ENCODE measurements at places on chromosomes 3 and 15.

- no peak for DNase-seq
These were observed 64.0 kb upstream of the DGKG start for GRCh38 chr3:186425788-186426730.

DNA sequence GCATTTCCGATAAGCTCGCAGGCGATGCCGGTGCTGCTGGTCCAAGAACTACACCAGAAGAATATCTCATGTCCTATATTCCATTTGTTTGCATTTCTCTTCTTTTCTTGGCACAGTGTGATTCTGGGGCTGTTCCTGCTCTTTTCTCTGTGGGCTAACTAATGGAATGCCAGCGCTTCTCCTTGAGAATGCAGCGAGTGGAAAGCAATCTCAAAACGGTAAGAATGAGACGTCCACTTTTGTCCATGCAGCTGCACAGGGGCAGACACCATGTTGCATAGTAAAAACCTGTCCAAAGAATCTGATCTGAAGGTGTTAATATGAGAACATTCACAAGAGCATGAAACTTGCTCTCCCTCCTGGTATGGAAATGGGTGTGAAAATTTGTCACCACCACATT, 6.6 kb upstream of the CHRNA3 start:
- no peak for DNase-seq

DNA sequence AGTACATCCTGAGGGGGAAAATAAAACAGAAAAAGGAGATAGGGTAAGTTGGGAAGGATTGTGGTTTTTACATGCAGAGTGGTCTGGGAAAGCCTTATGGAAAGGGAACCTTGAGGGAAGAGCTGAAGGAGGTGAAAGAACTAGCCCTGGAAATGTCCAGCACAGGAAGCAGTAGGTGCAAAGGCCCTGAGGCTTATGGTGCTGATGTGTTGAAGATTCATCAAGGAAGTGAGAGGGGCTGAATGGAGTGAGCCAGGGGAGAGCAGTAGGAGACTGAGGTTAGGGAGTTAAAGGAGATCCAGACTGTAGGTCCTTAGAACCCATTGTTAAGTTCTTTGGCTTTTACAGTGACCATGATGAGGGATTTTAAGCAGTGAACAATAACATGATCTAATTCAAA, 33.0 kb downstream of the ATP1B3 start:
- no peak for DNase-seq

GRCh38 chr15:55008421-55008820, 188.3 kb downstream of the RSL24D1 start:
- no peak for DNase-seq

- no peak for DNase-seq
These were observed 68.8 kb upstream of the IL12A start for GRCh38 chr3:159919873-159920272.

DNA sequence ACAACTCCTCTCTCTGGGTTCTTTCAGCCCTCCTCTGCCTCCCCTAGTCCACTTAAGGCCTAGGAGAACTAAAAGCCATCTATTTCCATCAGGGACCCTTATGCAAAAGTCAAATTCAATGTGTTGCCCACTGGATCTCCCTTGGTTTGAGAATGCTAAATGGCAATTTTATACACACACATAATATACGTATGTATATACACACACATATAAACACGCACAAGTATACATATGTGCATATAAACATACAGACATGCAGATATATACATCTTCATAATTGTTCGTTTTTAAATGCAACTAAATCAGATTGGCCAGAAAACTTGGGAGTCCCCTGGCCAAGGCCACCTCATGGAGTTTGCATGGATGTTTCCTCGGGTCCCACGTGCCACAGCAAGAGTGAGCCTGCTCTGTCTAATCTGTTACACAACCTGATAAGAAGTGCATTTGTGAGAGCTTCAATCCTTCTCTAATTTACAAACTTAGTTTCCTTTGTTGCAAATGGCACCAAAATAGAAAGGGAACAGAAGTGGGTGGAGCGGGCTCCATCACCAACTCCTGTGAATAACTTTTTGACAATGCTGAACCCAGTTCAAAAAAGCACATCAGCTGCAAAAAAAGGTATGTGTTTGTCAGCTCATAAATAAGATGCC, 84.2 kb downstream of the FOXP1 start:
- no peak for DNase-seq

DNA sequence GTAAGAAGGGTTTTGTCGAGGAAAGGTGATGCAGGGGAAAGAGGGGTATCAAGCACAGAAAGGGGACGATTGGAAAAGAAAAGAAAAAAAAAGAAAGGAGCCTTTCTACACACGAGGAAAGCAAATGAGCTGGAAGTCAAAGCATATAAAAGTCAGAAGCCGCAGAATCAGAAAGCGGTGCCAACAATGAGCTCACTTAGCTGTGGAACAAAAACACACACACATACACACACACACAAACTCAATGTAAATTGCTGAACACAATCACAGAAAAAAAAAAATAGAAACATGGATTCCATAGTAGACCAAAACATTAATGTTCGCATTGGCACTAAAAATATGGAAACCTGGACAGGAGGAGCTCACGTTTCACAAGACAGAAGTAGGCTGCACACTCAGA, 63.4 kb upstream of the FEZF2 start:
- DNase-seq, result no peak

DNA sequence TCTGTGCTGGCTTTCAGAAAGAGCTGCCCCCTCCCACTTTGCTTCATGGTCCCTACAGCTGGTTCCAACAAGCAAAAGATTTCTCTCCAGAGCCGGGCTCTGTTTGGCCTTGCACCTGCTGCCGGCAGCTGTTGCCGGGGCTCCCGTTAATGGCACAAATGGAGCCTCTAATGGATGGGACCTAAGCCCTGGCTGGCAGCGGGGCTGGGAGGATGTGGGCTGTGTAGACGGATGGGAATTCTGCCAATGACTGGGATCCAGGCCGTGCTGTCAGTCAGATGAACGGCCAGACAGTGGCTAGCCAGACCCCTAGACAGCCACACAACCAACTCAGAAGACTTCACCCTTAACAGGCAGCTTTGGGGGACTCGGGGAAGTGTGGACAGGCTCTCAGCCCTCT, 88.0 kb downstream of the RPLP1 start:
- DNase-seq, result no peak

DNA sequence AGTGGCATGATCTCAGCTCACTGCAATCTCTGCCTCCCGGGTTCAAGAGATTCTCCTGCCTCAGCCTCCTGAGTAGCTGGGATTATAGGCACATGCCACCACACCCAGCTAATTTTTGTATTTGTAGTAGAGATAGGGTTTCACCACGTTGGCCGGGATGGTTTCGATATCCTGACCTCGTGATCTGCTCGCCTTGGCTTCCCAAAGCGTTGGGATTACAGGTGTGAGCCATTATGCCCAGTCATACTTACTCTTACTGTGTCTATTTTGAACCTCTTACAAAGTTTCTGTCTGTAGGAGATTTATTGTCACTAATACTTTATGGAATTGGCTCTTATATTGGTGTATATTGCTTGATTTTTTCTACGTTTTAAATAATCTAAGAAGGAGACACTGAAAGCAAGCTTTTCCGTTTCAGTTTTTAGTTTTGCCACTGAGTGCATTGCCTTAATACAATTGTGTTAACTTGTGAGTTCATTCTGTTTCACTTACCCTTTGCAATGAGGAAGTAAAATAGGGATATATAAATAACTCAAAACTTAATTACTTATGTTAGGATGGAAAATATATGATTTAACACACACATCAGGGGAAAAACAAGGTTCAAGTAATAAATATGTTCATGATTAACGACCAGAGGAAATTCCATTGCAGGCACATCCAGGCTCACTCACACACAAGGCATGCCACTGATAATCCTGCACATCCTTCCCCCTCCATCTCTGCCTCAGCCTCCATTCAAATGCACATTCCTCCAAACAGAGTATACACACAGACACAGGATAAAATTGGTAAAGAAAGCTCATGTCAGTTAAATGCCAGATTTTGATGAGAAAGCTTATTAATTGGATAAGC, 279.3 kb upstream of the RASGRP1 start:
- peak; percentile 76 for DNase-seq

DNA sequence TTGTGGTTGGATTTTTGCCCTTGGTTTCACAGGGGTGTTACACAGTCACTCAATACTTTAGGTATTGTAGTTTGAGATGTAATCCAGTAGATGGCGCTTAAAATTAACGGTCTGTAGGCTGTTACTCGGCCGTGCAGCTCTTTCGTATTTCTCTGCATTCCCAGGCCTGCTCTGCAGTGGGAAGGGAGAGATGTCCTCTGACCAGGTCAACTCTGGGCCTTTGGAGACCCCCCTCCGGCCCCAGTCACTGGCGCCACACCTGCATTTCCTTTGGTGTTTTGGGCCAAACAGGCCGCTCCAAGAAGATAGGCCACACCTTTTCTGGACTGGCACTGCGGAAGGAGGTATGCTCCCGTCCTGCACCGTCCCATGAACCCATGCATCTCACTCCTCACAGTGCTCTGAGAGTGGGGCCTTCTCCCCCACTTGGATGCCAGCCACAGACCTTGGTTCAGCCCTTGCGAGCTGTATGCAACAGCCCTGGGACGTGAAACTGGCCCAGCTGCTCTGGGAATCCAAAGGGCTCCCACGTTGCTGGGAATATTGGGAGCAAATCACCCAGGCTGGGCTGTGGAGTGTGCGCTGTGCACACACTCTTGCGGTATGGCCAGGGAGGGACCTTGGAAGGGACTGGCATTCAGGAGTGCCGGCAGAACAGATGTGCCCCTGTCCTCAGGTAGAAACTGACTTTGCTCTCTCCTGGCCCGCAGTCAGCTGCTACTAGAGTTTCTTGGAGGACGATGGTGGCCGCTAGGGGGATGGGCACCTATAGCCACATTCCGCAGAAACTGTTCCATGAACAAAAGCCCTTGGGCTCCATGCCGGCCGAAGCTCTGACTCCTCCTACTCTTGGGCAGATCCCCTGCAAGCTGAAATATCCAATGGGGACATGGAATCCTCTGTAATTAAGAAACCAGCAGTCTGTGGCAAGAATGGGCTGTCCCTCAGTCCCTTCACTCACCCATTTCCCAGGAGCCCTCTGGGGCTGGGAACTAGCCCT, 410.5 kb upstream of the CADM2 start:
- DNase-seq, result peak; percentile 35

- peak; percentile 92 for DNase-seq
These were observed 16.9 kb upstream of the FAM3D start for GRCh38 chr3:58683466-58683865.

- peak; percentile 82 for DNase-seq
These were observed 160.9 kb downstream of the SMAD6 start for GRCh38 chr15:66862940-66863335.

GRCh38 chr3:155870945-155871745, 695 bp downstream of the GMPS start:
- DNase-seq, result no peak

GRCh38 chr3:54131026-54131605, 8.8 kb downstream of the CACNA2D3 start:
- no peak for DNase-seq

- no peak for DNase-seq
These were observed 135.4 kb downstream of the ABI3BP start for GRCh38 chr3:100857863-100858262.

DNA sequence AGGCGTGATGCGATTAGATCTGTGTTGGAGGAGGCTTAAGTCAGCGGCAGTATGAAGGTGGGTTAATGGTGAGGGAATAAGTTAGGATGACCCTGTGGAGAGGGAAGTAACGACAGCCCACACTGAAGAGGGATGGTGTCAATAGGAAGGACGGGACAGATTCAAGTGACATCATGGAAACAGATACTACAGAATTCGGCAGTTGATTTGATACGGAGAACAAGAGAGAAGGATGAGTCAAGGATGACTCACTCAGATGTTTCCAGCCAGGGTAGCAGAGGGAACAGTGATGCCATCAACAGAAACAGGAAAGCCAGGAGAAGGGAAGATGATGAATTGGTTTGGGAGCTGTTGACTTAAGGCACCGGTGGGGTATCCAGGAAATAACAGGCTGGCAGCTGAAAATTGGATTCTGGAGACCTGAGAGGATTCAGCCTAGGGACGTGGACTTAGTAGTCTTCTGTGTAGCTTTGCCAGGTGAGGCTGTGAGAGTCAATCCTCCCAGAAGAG, 38.0 kb downstream of the SHC4 start:
- DNase-seq, result peak; percentile 97

GRCh38 chr15:88628018-88628654, 7.0 kb downstream of the AEN start:
- DNase-seq, result no peak

- DNase-seq, result peak; percentile 6
These were observed 530.7 kb downstream of the ZIC1 start for GRCh38 chr3:147939839-147940238.

DNA sequence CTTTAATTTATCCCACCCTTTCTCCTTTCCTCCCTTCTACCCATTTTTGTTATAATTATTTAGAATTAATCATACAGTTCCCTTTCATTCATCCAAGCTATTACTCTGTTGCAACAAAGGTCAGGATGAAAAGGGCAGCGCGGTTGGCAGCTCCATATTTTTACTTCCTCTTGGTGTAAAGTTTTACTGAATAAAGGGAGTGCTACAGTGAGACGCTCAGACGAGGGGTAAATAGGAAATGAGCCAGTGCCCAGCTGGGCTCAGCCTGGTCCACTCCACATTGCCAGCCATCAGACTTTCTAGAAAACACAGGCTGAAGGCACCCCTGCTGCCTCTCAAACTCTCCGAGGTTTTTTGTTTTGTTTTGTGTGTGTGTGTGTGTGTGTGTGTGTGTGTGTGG, 21.9 kb upstream of the ZBTB38 start:
- no peak for DNase-seq

DNA sequence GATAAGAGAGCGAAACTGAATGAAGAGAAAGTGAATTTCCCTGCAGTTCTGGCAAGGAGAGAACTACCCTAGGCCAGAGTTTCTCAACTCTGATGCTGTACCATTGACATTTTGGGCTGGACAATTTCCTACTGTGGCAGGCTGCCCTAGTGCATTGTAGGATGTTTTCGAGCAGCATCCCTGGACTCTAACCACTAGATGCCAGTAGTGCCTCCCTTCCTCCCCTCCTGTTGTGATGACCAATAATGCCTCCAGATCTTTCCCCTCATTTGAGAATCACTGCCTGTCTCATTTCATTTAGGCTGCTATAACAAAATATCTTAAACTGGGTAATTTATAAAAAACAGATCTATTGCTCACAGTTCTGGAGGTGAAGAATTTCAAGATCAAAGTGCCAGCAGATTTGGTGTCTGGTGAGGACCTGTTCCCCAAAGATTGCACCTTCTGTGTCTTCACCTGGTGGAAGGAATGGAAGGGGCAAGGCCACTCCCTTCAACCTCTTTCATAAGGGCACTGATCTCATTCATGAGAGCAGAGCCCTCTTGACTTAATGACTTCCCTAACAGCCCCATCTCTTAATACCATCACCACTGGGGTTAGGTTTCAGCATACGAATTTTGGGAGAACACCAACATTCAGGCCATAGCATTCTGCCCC, 188.9 kb upstream of the MEIS2 start:
- DNase-seq, result no peak

DNA sequence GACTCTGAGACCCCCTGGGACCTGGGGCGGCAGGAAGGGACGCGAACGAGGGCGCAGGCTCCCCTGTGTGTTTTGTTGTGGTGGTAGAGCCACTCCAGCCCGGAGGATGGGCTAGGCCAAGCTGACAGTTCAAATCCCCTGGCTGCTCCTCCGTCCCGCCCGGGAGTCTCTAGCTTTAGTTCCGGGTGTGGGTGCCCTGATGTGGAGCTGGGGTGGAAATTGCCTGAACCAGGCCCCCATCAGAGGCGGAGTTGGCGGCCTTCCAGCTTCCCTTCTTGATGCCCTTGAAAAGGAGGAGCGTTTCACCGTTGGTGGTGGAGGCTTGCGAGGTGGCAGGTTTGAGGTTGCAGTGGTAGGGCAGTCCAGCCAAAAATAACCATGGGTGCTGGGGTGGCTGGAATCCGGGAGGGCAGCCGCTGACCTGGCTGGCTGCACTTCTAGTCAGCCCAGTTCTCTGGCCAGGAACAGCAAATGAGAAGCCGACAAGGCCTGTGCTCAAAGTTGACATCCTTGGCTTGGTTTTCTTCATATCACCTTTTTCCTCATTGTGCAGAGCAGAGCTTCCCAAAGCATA, 817 bp downstream of the CLK3 start:
- DNase-seq, result peak; percentile 87

Measured in kidney tubule cell (primary cell).